Suppressor macrophage (primary cell): ENCODE measurements at places on chromosomes 3 and 15.

GRCh38 chr15:74954515-74954914, 2.1 kb downstream of the RPP25 start:
- no peak for DNase-seq

- DNase-seq = no peak
These were observed 125.8 kb downstream of the PTPRG start for GRCh38 chr3:61687206-61687605.

DNA sequence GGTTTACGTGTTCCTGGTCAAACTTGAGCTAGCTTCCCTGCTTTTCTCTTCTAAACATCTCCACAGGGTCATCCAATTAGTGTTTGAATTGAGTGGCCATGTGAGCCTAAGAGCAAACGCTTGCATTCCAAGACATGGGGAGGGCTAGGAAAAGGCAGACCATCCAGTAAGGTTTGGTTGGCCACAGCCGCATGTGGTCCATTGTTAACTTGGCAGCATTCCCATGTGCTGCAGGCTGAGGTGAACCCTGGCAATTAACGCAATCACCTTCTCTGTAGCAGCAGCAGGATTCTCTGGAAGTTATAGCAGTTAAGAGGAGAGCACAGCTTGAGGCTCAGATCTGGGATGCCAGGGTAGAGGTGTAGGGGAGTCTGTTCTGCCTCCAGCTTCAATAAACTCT, 502.2 kb upstream of the LMCD1 start:
- no peak for DNase-seq

DNA sequence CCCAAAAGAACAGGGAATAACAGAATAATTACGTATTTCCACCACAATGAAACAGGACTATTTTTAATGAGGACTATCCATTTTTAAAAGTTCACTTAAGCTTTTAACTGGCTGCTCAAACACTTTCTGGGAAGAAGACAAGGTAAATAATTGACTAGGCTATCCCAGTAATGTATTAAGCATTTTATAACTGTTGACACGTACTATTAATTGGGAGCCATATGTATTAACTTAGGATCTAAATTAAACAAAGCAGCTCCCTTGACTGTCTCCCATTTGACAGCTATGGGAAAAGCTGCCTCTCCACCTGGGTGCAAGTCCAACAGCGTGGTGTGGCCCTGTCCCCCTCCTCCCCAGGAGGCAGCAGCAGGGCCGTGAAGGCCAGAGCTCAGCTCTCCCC, 36.1 kb downstream of the MYO5C start:
- DNase-seq = no peak

- DNase-seq = no peak
These were observed 44.0 kb downstream of the TPRA1 start for GRCh38 chr3:127546554-127546953.
